Stimulated activated CD4-positive, alpha-beta T cell treated with anti-CD3 and anti-CD28 coated beads, Interleukin-4, amount 100 ng/mL, for 48 hours (primary cell): ENCODE measurements at places on chromosomes 11 and 22.
A peak's percentile ranks its signal among the peaks of the same experiment; 100 is the strongest.

DNA sequence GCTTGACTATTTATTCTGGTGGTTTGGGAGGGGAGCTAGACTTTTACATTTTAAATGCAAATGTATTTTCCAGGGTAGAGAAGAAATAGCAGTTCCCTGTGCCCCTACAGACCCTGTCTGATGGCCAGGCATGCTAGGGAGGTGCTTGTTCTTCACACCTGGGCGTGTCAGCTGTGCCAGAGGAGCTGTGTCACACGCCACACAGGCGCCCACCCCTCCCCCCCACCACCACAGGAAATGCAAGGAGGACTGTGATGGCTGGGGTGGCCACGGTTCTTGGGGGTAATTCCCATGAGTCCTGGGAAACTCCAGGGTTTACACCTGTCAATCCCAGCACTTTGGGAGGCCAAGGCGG lies 82.2 kb downstream of the FLI1 start:
- no peak for DNase-seq

DNA sequence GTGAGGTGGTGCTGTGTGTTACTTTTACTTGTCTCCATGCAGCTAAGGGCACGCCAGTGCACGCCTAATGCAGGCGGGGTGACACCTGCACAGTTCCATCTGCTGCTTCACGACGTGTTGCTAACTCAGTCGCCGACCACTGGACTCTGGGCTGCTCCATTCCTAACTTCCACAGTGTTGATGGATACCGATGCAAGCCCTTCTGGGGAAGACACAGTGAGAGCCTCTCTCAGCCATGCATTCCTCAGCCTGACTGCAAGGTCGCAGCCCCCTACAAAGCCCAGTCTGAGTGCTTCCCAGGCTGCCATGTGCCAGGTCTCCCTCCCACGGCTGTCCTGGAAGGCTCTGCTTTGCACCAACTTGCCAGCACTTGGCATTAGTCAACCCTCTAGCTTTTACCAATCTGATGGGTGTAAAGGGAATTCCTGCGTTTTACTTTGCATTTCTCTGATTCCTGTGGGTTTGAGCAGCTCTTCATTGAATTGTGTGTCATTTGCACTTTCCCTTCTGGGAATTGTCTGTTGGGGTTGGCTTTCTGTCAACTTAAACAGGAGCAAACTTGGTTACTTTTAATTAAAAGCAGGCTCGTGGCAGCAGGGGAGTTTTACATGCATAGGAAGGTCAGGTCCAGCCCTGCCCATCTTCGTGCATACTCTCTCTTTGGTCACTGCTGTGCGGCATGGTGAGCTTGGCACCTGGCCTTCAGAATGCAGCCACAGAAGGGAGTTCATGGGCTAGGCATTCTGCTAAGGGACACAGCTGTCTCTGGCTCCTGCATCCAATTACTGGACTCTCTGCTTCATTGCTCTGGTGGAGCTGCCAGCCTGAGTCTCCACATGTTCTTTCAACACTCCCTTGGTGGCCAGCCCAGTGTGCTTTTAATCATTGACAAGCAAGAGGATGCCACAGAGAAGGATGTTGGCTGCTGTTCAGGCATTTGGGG lies 34.6 kb upstream of the SHANK2 start:
- DNase-seq = no peak

GRCh38 chr11:101726988-101727387 lies 143.2 kb upstream of the TRPC6 start:
- no peak for DNase-seq

DNA sequence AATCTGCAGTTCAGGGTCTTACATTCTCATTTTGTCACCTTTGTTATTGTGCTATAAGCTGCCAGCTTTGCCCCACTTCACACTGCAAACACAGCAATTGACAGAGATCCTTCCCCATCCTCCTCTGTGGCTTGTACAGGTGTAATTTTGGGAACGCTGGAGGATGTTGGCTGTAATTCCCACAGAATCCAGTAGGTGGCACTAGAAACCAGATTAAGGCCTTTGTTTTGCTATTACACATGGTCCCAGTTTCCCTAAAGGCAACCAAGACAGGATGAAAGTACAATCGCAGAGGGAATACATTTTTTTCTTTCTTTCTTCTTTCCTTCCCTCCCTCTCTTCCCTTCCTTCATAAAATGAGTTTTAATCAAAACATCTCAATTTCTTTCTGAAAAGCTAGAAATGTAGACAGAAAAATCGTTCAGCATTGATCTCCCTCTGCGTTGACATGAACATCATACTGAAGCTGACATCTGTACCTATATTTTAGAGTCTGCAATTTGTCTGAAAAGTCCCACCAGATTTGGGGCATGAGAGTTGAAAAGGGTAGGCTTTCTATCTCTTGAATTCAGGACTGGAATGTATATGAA lies 21.3 kb upstream of the NELL1 start:
- DNase-seq = peak; percentile 7

GRCh38 chr22:49948958-49949913 lies 11.3 kb upstream of the PIM3 start:
- no peak for DNase-seq

DNA sequence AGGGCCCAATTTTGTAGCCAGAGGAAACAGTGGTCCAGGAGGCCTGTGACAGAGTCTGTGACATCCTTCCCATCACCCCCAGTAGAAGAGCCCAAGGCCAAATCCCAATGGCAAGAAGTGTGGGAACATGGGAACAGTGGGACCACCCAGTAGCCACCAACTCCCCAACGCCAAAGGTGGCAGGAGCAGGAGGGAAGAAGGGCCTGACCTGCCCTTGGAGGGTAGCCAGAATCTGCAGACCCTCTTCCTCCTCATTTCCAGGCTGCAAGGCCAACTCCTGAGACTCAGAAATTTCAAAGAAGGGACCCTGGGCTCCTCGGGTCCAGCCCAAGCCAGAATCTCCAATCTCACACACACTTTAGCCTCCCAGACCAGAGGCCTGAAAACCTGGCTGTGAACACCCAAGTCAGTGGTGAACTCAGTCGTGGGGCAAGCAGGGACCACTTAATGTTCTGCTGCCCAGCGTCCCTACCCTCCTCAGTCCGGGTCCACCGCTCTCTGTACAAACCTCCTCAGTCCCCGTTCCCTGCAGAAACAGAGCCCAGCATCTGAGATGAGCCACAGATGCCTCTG lies 6.2 kb downstream of the RAB3IL1 start:
- no peak for DNase-seq

DNA sequence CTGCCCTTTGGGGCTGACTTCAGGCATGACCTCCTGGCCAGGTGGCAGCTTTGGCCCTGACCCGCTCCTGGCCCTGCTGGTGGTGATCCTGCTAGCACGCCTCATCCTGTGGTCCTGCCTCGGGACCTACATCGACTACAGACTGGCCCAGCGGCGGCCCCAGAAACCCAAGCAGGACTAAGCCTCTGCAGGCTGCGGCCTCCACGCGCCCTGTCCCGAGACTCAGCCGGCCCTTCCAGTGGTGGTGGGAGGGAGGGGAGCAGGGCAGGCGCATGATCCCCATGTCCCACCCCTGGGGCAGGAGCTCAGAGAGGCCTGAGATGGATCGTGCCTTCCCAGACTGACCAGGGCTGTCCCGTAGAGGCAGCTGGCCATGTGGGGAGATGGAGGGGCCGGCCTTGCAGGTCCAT lies 2.1 kb downstream of the SMIM38 start:
- DNase-seq = no peak

GRCh38 chr22:21948824-21949568 lies 3.7 kb downstream of the PPM1F start:
- DNase-seq = no peak

GRCh38 chr11:93510196-93510873 lies 32.9 kb downstream of the SMCO4 start:
- DNase-seq = no peak

DNA sequence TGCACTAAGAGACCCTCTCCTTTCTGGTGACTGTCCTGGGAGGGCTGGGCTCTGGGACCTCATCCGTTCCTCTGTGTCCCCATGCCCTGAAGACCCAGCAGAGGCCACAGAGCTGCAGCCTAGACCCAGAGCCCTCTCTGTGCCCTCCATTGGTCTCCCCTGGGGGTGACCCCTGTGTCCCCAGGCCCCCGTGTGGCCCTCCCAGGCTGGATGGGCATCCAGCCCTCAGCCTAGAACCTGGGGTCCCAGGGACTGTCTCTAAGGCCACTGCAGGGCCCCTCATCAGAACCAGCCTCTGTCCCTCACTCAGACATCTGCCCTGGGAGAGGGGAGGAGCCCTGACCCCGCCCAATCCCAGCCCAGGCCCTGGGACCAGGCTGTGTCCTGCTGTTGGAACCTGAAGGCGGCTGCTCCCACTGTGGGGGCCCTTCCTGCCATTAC lies 5.7 kb downstream of the IGLL1 start:
- no peak for DNase-seq

- DNase-seq = no peak
Observed at GRCh38 chr11:112902361-112903011, 58.7 kb upstream of the NCAM1 start.

GRCh38 chr22:45867906-45868555 lies 108.9 kb downstream of the WNT7B start:
- DNase-seq = no peak

DNA sequence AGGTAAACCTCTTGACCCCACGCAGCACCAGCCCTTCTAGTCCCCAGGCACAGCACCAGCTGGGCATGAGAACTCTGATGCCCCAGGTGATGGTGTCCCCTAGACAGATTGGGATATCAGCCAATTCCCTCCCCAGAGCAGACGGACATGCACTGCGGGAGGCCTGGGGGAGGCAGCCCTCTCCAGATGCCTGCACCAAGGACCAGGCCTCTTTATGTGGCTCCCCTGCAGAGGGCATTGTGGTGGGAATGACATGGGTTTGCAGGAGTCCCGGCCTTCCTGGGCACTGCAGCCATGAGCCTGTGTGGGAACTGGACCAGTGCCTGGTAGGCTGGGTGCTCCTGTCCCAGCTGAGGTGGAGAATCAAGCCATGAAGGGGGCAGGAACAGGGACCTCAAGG lies 25.9 kb downstream of the PPM1F start:
- DNase-seq = no peak

DNA sequence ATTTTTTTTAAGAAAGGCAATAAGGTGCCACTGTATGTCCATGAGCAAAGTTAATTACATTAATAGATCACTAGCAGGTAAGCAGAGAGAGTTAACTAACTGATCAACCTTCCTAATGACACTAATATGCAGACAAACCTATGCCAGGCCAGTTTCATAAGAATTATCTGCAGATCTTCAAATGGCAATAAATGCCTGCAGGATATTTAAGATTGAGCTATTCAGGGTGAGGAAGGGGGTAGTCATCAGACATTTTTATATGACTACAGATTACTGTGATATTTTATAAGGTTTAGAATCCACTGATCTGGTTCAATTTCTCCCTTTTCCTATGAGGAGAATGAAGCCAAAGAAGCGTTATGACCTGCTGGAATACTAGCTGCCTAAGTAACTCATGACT lies 30.2 kb downstream of the CARD18 start:
- DNase-seq = no peak

DNA sequence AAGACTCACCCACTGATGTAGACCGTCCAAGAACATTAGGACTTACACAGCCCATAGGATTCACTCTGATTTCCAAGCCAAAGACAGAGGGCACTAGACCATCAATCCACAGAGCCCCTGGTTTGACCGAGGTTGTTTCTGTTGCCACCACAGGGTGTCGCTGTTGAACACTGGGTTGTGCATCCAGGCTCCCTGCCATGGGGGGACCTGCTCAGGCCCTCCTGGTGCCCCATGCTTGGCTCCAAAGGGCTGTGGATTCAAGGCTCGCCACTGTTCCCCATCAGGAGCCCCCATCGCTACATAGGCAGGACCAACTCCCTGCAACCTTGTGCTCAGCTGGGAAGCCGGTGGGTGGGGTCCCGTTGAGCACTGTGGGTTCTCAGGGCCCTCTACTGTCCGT lies 128.0 kb upstream of the ANO1 start:
- DNase-seq = peak; percentile 25

GRCh38 chr11:93659196-93659595 lies 2.3 kb upstream of the CEP295 start:
- DNase-seq = no peak

DNA sequence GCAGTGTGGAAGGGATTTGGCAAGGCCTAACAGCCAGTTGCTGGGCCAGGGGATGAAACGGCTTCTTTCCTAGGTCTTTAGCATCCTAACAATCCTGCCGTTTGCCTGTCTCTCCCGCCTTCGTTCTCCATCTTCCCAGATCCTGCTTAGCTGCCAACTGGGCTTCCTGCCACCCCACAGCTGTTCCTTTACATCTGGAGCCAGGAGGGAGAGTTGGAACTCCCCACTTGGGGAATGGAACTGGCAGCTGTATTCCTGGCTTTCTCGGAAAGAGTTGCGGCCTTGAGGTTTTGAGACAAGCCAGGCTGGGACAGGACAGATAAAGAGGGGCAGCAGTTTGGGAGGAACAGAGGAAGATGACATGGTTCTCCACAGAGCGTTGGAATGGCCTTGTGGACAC lies 59.6 kb downstream of the ST3GAL4 start:
- no peak for DNase-seq

DNA sequence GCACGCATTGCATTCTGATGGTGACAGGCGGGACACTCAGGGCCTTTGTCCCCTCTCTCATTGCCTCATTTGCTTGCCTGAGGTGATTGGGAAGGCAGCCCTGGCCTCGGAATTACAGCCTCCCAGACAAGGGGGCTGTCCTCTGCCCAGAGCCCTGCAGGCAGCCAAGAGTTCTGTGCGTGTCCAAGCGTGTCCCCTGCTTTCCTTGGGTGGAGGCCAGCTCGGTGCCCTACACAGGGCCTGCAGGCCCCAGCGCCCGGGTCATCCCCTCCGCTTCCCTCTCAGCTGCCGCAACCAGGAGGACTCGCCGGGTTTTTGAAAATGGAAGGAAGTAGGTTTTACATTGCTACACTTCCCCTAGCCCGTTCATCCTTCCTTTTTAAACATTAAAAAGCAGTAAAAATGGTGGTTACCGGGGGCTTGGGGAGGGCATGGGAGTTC lies 1.9 kb downstream of the GRAMD4 start:
- no peak for DNase-seq

- no peak for DNase-seq
Observed at GRCh38 chr11:94544646-94545263, 1.0 kb downstream of the FUT4 start.

DNA sequence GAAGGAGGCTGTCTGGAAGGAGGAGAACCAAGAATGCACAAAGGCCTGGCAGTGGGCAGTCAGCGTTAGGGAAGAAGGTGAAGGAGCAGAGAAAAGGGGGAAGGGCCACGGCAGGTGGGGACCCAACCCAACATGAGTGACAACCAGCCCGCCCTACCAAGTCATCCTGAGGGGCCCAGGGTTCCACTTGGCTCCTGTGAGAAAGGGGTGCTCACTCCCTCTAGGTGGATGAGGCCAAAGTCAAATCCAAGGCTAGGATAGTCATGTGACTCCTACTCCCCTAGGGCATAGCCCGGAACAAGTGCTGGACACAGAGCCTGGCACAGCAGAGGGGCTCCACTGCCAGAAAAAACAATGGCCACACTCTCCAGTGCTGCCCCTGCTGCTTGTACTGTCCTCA lies 2.2 kb upstream of the DGCR2 start:
- DNase-seq = no peak

- DNase-seq = no peak
Observed at GRCh38 chr11:2589538-2589934, 110.3 kb downstream of the KCNQ1OT1 start.

GRCh38 chr11:19281041-19281440 lies 40.3 kb upstream of the E2F8 start:
- DNase-seq = no peak

GRCh38 chr22:36795633-36796032 lies 19.7 kb upstream of the IFT27 start:
- no peak for DNase-seq
